ENCODE measurements at places on chromosomes 6 and 20.

DNA sequence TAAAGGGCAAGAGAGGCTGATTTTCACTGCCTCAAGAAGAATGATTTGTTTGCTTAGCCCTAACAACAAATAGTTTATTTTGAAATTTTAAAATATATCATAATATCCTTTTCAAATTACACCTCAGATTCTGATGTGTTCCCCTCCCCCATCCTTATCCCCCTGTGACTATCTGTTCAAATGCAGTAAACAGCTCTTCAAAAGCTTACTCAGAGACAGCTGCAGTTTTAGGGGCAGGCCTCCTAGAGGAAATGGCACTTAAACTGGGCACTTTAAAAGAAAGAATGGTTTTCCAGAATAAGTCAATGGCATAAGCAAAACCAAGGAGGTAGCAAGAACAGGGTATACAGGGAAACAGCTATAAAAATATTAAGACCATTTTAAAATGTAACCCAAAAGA lies 118.6 kb upstream of the UST start:
- no peak for DNase-seq

GRCh38 chr6:138537106-138537505 lies 37.8 kb upstream of the NHSL1 start:
- no peak for DNase-seq

- no peak for DNase-seq
These were observed 114.2 kb downstream of the MAP3K7 start for GRCh38 chr6:90472716-90473115.

DNA sequence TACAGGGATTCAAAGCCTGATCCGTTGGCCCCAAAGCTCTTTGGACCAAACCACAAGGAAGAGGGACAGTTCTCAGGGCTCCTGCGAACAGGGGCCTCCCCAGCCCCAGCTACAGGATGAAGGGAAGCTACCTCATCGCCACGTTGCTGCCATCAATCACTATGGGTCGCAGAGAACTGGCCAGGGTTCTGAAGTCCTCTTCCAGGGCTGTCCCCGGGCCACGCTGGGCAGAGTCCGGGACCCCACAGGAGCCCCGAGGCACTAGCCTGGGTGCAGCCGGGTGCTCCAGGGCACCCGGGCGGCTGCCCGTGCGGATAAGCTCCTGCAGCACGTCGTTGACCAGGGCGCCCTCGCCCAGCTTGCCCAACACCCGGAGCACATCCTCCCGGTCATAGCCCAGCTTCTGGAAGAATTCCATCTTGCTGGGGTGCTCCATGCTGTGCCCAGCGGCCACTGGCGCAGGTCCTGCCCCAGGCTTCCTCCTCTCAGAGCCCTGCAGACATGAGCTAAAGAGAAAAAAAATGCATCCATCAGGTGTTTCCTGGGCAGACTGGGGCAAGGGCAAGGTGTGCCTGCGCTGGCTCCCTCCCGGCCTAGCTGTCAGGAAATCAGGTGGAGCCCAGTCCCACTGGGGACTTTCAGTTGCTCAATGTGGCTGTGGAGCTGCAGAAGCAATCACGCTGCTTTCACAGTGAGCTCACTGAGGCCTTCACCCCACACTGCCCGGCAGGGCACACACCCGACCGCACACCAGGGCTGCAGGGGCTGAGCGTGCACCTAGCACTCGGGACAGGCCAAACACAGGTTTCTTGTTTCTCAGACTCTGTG lies 10.5 kb downstream of the ZC3H12D start:
- no peak for DNase-seq

DNA sequence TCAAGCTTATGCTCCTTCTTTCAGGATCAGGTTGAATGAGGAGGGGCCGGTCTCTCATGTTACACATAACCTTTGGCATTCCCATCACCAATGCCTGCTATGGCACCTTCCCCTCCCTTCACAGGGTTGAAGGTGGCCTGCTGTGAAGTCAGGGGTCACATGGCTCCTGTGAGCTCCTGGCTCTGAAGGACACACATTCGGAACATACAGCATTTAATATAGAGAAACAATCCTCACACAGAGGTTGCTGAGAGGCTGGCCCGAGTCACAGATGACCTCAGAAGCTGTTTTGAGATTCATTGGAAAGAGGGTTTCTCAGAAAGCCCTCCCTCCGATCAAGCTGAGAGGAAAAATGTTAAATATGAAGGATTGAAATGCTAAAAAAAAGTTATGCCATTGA lies 82.1 kb downstream of the PSMG4 start:
- no peak for DNase-seq

DNA sequence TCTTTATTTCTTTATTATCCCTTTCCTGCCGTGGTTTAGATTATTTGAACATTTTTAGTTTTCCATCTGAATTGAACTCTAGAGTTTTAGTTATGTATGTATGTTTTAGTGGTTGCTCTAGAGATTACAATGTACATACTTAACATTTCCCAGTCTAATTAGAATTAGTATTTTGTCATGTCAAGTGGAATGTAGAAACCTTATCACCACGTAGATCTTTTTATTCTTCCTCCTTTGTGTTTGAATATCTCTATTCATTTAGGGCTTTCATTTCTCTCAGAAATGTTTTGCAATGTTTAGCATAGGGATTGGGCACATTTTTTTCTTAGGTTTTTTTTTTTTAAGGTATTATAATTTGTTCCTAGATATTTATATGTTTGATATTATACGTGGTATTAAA lies 73.1 kb upstream of the EZR start:
- no peak for DNase-seq

GRCh38 chr6:132063204-132063603 lies 112.0 kb upstream of the CCN2 start:
- DNase-seq, result no peak

DNA sequence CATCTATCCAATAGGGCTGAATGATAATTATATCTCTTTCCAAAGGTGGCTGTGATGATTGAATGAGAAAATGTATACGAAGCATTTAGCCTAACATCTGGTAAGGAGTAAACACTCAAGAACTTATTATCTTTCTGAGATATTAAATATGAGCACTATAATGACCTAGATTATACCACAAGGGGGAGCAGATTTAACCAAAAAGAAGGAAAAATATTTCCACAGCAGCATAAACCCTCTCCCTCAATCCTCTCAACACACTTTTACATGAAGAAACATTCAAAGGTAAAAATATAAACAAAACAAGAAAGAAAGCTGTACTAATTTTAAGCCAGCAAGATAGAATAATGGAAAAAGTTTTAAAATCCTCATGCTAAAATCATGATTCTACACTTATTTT lies 68.4 kb downstream of the SHPRH start:
- no peak for DNase-seq

GRCh38 chr6:37566111-37566949 lies 66.6 kb upstream of the CCDC167 start:
- peak; percentile 54 for DNase-seq

Measured in heart left ventricle (tissue), 16 donors.